ENCODE measurements at places on chromosomes 13 and 19.

- DNase-seq, result no peak
These were observed 299.3 kb downstream of the ENOX1 start for GRCh38 chr13:43487461-43487860.

- DNase-seq, result no peak
These were observed 241.3 kb downstream of the DACH1 start for GRCh38 chr13:71625694-71626093.

DNA sequence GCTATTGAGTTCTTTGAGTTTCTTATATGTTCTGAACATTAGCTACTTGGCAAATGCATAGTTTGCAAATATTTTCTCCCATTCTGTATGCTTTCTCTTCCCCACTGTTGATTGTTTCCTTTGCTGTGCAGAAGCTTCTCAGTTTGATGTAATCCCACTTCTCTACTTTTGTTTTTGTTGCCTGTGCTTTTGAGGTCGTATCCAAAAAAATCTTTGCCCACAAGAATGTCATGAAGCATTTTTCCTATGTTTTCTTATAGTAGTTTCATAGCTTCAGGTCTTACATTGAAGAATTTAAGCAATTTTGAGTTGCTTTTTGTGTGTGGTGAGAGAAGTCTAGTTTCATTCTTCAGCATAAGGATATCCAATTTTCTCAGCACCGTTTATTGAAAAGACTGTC lies 536.7 kb upstream of the ARGLU1 start:
- no peak for DNase-seq

DNA sequence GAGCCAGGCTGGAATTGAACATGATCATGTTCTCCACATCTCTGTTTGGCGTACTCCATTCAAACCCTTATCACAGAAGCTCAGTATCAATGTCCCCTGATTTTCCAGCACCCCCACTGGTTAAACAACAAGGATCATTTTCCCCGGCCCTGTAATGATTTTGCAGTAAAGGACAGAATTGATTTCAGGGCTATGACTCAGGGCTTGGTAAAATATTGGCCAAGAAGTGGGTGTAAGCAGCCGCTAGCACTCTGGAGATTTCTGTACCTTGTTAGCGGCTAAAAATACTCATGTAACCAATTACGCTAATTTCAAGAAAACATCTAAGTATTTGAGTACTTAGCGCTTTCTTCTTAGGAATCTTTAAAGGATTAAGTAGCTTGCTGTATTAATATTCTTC lies 69.5 kb upstream of the FNDC3A start:
- DNase-seq, result no peak

DNA sequence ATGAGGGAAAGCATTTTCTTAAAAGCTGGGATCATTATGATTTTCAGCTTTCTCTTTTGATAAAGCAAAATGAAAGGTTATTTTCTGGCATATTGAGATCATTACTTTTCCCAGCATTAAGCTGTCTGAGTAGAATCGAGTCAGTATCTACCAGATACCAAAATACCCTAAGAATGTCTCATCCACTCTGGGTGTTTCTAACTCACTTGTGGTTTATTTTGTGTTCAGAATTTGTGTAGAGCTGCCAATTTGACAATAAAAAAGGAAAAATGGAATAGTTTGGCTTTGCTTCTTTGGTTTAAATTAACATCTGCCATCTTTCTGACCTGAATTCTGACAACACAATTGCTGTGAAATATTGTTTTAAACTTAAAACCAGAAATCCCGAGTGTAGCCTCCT lies 438.7 kb upstream of the ARGLU1 start:
- no peak for DNase-seq

DNA sequence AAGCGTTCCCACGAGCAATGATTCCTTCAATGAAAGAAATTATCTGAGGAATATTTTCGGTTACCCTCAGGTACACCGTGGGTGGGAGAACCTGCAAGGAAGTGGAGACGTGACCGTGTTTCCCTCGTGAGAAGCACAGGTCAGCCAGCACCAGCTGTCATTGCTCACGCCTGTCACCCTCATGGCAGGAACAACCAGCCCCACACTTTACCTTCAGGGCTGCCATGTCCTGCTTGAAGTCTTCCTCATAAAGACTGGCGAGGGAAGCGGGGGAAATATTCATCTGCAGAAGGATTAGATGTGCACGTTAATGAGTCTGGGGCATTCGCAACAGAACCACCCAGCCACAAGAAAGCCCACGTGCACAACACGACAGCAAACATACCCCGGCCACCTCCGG lies 18.2 kb downstream of the CARS2 start:
- DNase-seq, result no peak

- no peak for DNase-seq
These were observed 47.9 kb downstream of the ZNF99 start for GRCh38 chr19:22735911-22736645.

DNA sequence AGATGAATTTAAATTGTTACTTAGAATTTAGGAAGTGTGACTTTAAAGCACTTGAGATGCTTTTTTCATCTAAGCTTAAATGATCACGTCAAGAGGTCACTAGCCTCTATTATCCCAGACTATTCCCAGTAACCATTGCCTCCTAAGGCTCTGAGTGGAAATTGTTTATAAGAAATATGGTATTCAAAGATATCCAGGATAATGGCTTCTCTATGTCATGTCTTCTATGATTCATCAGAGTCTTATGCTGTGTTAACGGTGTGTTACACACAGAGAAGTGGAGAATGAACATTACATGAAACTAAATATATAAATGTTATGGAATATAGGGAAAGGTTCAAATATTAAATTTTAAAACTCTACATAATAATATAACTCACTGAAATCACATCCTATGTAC lies 79.8 kb upstream of the NBEA start:
- peak; percentile 3 for DNase-seq

- no peak for DNase-seq
These were observed 12.0 kb downstream of the B3GNT8 start for GRCh38 chr19:41415154-41415571.

DNA sequence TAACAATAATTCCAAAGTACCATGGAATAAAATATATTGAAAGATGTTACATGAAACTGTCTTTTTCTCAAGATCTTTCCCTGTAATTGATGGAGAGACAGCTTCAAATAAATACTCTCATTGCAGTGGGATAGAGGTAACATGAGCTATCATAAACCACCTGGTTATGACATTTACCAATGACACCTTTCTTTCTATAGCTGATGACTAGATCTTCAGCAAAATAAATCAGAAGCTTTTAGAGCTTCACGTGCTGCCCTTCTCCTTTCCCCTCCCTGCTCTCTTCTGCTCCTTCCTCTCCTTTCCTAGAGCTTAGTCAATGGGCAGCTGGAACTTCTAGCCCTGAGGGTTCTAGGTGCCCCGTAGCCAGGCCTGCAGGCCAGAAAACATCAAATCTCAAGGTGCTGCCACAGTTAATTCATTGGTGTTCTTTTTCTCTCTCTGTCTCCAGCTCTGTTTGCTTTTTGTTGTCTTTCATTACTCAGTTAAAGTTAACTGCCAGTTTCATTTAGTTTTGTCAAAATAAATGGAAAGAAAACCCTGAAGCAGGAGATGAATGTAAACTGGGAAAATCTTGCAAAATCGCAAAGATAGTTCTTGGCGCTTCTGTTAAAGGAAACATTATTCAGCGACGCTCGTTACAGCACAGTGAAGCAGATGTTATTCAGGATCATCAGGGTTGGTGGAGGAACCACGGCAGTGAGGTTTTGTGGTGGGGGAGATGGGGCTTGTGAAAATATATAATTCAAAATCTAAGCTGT lies 8.3 kb upstream of the METTL21C start:
- DNase-seq, result no peak

GRCh38 chr19:32022044-32022640 lies 323.3 kb upstream of the ZNF507 start:
- DNase-seq, result no peak

- DNase-seq, result no peak
These were observed 199.9 kb downstream of the B3GLCT start for GRCh38 chr13:31399690-31400089.

- no peak for DNase-seq
These were observed 883 bp downstream of the ZNF441 start for GRCh38 chr19:11767633-11768133.

DNA sequence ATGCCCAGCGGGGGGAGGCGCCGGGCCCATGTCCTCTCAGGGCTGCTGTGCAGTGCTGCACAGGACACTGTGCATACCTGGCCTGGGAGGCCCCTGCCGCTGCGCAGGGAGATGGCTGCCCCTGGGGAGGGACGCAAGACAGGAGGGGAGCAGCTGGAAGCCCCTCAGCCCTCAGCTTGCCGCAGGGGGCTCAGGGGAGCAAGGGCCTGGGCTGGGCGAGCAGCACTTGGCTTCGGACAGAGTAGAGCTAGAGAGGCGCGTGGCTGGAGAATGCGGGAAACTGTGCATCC lies 10.9 kb downstream of the CHERP start:
- DNase-seq, result no peak

DNA sequence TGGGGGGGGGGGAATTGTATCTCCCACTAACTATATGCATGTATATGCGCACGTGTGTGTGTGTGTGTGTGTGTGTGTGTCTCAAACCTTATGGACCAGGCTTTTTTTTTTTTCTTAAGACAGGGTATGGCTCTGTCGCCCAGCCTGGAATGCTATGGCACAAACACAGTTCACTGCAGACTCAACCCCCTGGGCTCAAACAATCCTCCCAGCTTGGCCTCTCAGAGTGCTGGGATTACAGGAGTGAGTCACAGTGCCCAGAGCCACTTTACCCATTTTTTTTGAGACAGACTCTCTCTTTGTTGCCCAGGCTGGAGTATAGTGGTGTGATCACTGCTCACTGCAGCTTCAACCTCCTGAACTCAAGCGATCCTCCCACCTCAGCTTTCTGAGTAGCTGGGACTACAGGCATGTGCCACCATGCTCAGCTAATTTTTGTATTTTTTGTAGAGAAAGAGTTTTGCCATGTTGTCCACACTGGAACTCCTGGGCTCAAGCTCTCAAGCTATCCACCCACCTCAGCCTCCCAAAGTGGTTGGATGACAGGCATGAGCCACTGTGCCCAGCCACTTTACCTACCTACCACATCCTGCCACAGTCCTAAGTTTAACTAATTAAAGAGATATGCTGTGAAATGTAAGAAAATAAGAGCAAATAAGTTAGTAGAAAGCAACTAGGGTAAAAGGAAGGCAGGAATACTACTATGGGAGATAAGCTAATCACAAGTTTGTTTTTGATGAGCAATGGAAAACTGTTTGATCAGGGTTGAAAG lies 2.4 kb downstream of the ZMYM5 start:
- no peak for DNase-seq

DNA sequence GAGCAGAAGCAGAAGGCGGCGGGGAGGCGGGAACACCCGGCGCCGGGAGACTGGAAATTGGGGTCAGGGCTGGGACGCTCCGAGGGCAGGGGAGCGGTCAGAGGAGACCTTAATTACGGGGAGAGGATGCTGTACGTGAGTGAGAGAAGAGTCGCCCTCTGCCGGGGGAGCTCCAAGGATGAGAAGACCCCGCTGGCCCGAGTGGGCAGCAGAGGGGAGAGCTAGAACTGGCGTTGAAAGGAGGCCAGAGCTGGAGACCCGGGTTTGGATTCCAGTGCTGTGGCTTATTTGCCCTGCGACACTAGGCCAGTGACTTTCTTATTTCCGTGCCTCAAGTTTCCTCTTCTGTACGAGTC lies 536 bp downstream of the FAM32A start:
- no peak for DNase-seq

- no peak for DNase-seq
These were observed 210.0 kb downstream of the B3GLCT start for GRCh38 chr13:31409678-31410356.

DNA sequence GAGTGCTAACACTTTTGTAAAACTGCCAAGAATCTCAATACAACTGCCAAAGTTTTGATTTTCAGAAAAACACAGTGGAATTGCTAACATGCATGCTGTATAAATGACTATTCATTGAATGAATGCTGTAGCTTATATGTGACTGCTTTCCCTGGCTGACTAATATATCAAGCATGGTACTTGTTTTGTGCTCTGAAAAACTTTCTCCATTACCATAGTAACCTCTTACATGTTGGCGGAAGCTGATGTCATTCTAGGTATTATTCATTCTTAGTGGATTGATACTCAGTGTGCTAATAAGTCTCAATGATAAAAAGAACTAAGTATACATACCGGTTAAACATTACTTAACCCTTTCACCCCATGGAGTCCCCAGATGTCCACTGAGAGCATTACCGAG lies 166.1 kb upstream of the MYO16 start:
- DNase-seq, result peak; percentile 91

DNA sequence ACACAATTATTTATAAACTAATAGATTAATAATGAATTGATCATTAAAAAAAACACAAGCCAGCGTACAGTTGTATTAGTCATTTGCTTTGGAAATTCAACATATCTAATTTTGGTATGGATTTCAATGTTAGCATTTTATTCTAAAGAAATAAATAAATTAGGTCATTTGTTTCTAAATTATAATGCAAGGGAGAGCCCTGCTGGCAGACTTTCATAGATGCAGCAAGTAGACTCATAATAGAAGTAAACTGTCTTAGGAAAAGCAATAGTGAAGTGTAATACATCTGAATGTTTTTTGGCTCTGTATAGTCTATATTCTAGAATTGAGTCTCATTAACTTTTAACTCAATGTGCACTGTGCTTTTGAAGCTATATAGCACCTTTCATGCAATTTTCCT lies 982.4 kb upstream of the MIR17HG start:
- peak; percentile 6 for DNase-seq

DNA sequence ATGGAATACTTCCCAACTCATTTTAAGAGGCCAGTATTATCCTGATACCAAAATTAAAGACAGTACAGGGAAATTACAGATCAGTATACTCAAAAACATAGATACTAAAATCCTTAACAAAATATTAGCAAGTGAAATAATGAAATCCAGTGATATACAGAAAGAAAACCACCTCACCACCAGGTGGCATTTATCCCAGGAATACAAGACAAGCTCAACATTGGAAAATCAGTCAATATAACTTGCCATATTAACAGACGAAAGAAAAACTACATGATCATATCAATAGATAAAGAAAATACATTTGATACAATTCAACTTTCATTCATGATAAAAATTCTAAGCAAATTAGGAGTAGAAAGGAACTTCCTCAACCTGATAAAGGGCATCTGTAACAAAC lies 6.7 kb upstream of the GNA15 start:
- DNase-seq, result peak; percentile 40

GRCh38 chr19:21838646-21839045 lies 2.7 kb upstream of the ZNF43 start:
- DNase-seq, result no peak

- DNase-seq, result no peak
These were observed 2.3 kb upstream of the SIGLEC12 start for GRCh38 chr19:51503896-51504295.

DNA sequence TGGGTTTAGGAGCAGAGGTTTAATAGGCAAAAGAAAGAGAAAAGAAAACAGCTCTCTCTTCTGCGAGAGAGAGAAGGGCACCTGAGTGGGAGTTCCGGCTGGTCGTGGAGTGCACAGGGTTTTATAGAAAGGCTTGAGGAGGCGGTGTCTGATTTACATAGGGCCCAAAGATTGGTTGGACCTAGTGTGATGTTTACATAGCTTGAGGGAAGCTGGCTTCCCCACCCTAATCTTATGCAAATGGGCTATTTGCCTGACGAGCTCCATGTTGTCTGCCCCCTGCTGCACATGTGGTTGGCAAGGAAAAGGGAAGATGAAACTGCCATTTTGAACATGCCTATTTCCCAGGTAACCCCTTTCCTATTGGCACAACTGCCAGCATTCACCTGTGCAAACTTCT lies 21.5 kb upstream of the MEDAG start:
- no peak for DNase-seq

Measured in non-pigmented ciliary epithelial cell (primary cell).